ENCODE measurements at places on chromosomes 3 and 15. TPM values are rescaled to one million over a fixed set of nuclear protein-coding genes. Genes with fewer than 3 reads are reported as not detected.
A peak's percentile ranks its signal among the peaks of the same experiment; 100 is the strongest.

DNA sequence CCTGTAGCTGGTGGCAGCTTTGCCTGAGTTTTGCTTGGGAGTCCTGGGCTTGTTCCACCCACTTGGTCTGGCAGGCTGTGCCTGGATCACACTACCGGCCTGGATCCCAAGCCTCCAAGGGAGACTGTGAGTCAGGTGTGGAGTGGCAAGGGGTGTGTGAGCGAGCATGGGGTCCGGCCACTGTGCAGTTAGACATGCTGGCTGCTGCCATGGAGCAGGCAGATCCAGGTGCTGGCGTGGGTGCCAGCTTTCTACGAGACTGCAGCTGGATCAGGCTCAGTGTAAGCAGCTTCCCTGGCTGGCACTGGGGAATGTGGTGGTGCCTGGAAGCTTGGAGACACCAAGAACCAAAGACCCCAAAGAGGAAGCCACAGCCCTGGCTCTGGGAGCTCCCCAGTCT lies 102.0 kb upstream of the BNIP2 start:
- H3K4me3 ChIP-seq: no peak overlapping the region
- DNase-seq: no peak
- H3K4me1 ChIP-seq: no peaks in the 10 kb centered on the region
- H3K27ac ChIP-seq: no peak overlapping the region

- H3K4me3 ChIP-seq: no peak overlapping the region
- H3K36me3 ChIP-seq: no peaks in the 10 kb centered on the region
- no peaks in the 10 kb centered on the region for H3K27me3 ChIP-seq
- H3K27ac ChIP-seq: no peak overlapping the region
- no peak for DNase-seq
Observed at GRCh38 chr15:77387365-77388105, 32.4 kb downstream of the PEAK1 start.

DNA sequence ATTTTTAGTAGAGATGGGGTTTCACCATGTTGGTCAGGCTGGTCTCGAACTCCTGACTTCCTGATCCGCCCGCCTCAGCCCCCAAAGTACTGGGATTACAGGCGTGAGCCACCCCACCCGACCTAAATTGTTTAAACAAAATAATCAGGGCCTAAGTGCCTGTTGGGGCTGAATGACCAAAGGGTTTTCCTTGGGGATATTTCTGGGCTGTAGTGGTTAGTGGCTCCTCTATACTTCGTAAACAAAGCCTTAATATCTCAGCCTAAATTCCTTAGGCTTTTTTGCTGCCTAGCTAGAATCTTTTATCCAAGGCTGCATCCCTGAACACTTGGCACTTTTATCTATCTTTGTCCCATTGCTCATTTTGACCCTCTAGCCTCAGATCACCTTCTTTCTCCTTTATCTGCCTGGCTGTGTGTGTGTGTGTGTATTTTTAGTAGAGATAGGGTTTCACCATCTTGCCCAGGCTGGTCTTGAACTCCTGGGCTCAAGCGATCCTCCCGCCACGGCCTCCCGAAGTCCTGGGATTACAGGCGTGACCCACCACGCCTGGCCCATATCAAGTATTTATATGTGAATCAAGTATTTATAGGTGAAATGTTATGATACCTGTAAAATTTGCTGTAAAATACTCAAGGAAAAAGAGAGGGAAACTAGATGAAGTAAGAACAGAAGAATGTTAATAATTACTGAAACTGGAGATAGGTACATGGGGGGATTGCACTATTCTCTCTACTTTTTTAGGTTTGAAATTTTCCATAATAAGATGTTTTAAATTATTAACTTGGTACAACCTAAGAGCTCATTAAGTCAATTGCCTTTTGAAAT lies 1.8 kb downstream of the NUSAP1 start:
- H3K27me3 ChIP-seq: no peaks in the 10 kb centered on the region
- no peak for DNase-seq
- H3K4me3 ChIP-seq: peak overlapping the region; percentile 79
- H3K27ac ChIP-seq: peak overlapping the region; percentile 90
- peaks cover 3% of the 10 kb centered on the region for H3K4me1 ChIP-seq
- no peaks in the 10 kb centered on the region for H3K36me3 ChIP-seq

- H3K27me3 ChIP-seq: no peaks in the 10 kb centered on the region
- H3K4me1 ChIP-seq: no peaks in the 10 kb centered on the region
- no peak for DNase-seq
- H3K27ac ChIP-seq: no peak overlapping the region
- no peak overlapping the region for H3K4me3 ChIP-seq
Observed at GRCh38 chr15:38504680-38505467, 50.9 kb downstream of the FAM98B start.

GRCh38 chr15:79492065-79492464 lies 59.9 kb downstream of the MINAR1 start:
- no peaks in the 10 kb centered on the region for H3K36me3 ChIP-seq
- no peaks in the 10 kb centered on the region for H3K4me1 ChIP-seq
- DNase-seq: no peak
- H3K27me3 ChIP-seq: no peaks in the 10 kb centered on the region
- no peak overlapping the region for H3K27ac ChIP-seq

DNA sequence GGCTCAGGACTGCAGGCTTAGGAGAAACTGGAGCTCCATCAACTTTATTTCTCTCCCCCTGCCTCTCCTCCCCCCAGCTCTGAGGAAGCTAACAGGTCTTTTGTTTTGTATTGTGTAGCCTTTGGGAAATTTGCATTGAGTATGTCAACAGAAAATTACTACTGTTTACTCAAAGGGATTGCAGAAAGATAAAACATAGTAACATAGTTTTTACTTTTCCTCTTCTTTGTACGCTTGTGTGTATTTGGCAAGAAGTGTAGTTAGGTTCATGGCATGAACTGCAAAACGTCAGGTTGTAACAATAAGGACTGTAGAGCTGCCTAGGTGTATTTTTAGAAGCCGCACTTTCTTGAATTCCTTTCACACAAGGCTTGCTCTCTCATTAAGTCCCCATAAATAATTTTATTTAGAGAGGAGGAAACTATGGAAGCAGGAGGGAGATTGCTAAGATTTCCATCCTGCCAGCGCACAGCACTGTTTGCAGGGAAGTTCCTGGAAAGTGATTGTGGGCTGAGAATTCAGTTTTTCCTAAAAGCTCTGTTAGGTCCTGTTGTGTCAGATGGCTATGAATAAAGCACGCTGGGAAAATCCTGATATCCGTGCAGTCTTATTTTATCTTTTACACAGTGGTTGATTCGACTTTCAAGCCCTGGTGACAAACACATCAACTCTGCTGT lies 21.1 kb upstream of the SATB1 start:
- no peak for DNase-seq
- peaks cover 13% of the 10 kb centered on the region for H3K4me1 ChIP-seq
- no peaks in the 10 kb centered on the region for H3K27me3 ChIP-seq
- no peak overlapping the region for H3K27ac ChIP-seq
- no peaks in the 10 kb centered on the region for H3K36me3 ChIP-seq

- peaks cover 43% of the 10 kb centered on the region for H3K27me3 ChIP-seq
- H3K4me1 ChIP-seq: no peaks in the 10 kb centered on the region
- no peak overlapping the region for H3K4me3 ChIP-seq
- H3K36me3 ChIP-seq: no peaks in the 10 kb centered on the region
- H3K27ac ChIP-seq: no peak overlapping the region
Observed at GRCh38 chr15:37105029-37105428, 4.7 kb upstream of the MEIS2 start.

DNA sequence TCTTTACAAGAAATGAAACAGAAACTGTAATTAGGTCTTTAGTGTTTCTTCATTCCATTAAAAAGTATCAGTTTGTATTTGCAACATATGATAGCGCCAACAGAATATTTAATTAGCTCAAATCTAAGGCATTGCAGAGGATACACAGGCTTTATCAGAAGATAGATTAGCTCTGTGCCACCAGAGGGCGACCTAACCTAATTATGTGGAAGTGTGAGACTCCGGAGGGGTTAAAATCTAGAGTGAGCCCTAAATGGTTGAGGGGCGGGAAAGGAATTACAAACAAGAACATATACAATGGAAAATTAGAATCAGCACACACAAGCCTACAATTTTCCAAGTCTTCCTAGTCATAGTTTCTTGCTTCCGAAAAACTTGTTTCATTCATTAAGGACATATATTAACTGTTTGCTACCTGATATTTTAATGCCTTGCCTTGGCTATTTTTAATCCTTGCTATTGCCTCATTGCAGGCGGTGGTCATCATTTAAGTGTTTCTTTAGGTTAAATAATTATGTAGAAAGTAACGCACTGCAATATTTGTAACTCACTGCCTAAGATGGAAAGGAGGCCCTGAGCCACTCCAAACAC lies 18.0 kb upstream of the RYR3 start:
- DNase-seq: no peak
- no peaks in the 10 kb centered on the region for H3K27me3 ChIP-seq
- no peak overlapping the region for H3K4me3 ChIP-seq
- no peak overlapping the region for H3K27ac ChIP-seq
- H3K4me1 ChIP-seq: no peaks in the 10 kb centered on the region
- H3K36me3 ChIP-seq: no peaks in the 10 kb centered on the region

DNA sequence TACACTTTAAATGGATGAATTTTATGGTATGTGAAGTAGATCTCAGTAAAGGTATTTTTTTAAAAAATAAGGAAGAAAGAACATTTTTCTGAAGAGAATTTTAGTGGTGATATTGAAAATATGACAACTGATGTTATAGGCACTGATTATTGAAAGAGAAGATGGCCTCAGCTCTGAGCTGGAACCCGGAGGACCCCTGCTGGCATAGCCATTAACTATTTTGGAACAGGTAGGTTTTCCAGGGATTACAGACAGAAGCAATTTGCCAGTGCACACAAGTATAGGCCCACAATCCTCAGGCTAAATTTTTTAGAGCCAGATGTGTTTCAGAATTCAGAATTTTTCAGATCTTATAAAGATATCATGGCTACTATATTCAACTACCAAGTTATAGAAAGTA lies 315.9 kb upstream of the GPR149 start:
- DNase-seq: no peak
- H3K4me1 ChIP-seq: no peaks in the 10 kb centered on the region
- no peaks in the 10 kb centered on the region for H3K36me3 ChIP-seq
- H3K4me3 ChIP-seq: no peak overlapping the region

Gene CCDC54
- total RNA-seq: not detected

Gene GOLGA6L7
- total RNA-seq: not detected

Gene C3orf20
- not detected for total RNA-seq

Gene NR2E3
- total RNA-seq: 0.19 TPM
